ENCODE measurements at places on chromosomes 3 and 15. TPM values are rescaled to one million over a fixed set of nuclear protein-coding genes. Genes with fewer than 3 reads are reported as not detected.

ECE2 gene
- total RNA-seq = not detected

ACOX2 gene
- 1.1 TPM for total RNA-seq

ADGRG7 gene
- not detected for total RNA-seq

NSMCE3 gene
- 20.4 TPM for total RNA-seq
